Fibroblast of skin of right biceps (primary cell): ENCODE measurements at places on chromosomes 4 and X.
A peak's percentile ranks its signal among the peaks of the same experiment; 100 is the strongest.

DNA sequence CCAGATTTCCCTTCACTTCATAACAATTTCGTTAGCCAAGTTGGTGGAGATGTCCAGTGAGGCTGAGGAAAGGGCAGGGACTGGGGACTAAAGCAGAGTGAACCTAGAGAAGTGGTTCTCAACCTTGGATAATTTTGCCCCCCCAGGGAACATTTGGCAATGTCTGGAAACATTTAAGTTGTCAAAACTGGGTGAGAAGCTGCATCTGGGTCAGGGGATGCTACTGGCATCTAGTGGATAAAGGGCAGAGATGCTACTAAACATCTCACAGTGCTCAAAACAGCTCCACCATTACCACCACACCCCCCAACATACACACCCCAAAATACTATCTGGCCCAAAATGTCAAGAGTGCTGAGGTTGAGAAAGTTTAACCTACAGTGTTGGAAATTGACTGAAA lies 32.0 kb upstream of the FGF16 start:
- no peak for DNase-seq

DNA sequence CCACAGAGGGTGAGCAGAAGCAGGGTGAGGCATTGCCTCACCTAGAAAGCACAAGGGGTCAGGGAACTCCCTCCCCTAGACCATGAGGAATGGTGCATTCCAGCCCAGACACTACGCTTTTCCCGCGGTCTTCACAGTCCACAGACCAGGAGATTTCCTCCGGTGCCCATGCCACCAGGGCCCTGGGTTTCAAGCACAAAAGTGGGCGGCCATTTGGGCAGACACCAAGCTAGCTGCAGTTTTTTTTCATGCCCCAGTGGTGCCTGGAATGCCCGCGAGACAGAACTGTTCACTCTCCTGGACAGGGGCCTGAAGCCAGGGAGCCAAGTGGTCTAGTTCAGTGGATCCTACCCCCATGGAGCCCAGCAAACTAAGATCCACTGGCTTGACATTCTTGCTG lies 12.8 kb downstream of the NAP1L3 start:
- no peak for DNase-seq

DNA sequence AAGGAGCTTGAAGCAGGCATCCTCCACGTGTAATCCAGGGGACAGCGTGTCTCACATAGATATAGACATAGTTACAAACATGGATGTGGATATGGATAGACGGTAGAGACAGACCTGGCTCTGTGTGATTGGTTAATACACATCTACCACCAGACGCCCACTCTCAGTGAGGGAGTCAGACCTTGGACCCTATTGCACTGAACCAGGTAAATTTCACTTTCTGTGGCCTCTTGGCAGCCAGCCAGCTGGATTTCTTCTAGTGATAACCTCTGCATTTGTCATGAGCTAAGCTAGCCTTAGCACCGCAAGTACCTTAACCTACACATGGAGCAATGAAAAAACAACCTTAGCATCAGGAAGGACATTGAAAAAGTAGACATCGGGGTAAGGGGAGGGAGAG lies 79.2 kb upstream of the ACSL4 start:
- no peak for DNase-seq

DNA sequence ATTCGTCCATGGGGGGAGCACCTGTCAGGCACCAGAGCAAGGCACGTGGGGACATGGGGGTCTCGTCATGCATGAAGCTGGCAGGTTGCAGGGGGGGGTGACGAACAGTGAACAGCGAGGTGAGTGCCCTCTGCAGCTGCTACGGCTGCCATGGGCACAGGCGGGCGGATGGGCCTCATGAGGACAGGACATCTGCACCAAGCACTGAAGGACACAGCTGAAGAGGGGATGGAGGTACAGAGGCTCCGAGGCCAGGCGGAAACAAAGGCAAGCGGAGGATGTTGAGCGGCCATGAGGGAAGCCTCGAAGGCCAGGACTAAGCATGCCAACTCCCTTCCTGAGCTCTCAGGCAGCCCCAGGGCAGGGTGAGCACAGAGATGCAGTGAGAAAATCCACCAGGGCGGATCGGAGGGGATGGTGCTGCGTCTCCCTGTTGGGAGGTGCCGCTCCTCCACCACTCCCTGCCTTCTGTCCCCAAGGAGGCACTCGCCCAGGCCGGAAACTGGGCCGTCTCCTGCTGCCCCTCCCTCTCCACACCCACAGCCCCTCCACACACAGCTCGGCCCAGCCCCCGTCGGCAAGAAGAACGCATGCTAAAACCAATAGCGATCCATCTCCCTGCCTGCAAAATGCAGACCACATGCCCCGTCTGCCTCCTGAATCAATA lies 24.6 kb downstream of the ABLIM2 start:
- DNase-seq, result no peak

DNA sequence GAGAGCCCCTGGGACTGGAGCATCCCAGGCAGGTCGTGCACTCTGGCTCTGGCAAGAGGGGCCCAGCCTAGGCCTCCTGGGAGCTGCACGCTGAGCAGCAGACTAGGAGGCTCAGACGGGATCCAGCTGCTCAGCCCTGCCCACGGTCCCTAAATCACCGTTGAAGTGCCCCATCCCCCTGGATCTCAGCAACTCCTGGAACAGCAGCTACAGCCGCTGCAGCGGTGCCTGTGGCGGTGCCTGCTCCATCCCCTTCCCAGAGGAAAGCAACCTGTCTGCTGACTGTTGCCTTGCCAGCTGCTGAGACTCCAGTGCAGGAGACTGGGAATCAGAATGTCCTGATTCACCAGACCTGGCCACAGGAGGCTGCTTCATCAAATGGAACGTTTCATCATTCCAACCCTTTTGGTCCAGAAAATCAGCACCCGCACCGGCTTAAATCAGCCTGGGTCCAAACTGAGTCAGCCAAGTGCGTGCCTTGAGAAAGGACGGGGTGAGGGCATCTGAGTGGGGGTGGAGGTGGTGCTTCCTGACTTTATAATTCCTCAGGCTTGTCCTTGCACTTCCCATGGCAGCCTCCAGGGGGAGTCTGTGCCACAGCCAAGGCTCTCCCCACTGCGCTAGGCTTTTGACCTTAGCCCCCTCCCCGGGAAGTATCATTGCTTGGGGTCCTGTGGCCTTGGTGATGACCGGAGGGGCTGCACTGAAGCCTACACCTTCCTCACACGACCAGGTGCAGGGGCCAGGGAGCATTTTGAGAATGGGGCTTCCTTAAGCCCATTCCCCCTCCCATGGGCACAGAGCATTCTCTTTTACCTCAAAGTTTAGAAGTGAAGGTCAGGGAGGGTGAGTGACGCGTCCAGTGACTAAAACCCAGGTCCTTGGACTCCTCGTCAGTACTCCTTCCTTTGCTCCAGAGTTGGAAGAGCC lies 6.5 kb downstream of the ZNF185 start:
- DNase-seq, result peak; percentile 64

- DNase-seq, result no peak
Observed at GRCh38 chrX:154384284-154384892, 5.3 kb downstream of the EMD start.

GRCh38 chr4:183376381-183376780 lies 54.2 kb upstream of the CLDN24 start:
- DNase-seq, result no peak

DNA sequence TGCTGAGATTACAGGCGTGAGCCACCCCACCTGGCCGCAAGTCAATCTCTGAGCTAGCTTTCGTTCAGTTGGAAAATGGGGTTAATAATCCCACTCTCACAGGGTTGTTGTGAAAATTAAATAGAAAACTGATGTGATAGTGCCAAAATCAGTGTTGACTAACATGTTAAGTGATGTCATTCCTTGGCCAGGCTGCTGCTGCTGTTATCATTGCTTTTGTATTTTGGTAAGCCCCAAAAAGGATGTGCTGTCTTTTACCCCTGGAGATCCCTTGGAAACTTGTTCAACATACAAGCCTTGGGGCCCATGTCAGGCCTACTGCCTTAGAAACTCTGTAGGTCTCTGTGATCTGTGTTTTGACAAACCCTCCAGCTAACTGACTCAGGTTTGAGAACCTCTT lies 106.3 kb downstream of the AFF1 start:
- no peak for DNase-seq

DNA sequence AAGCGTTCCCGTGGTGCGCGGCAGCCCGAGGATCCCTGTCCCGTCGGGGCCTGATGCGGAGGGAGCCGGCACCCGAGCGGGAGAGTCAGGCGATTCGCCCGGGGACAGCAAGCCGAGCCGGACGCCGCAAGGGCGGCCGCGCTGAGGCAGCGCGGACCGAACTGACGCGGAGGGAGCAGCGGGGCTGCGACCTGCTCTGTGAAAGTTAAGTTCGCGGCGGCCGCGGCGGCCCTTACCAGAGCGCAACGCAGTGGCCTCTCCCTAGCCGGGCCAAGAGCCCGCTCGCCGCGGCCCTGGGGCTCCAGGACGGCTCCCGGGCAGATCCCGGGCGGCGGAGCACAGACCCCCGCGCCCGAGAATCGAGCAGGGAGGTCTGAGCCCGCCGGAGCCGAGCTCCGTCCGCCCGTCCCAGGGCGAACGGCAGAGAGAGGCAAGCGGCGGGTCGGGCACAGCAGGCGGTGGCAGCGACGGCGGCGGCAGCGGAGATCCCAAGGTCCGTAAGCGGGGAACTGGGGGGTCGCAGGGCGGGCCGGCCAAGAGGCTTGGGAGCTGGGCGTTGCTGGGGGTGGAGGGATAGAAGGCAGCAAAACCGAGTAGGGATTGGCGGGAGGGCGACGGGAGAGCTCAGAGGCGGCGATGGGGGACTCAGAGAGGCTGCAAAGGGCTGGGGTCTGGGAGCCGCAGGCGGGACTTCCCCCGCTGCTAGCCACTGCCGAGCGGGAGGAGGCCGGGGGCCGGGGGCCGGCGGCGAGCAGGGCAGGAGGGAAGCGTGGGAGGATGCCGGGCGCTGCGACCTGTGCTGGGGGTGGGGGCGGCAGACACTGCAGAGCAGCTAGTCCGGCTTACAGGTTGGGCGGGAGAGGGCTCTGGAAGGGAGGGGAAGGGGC lies 1.0 kb downstream of the GPR50 start:
- DNase-seq, result no peak

DNA sequence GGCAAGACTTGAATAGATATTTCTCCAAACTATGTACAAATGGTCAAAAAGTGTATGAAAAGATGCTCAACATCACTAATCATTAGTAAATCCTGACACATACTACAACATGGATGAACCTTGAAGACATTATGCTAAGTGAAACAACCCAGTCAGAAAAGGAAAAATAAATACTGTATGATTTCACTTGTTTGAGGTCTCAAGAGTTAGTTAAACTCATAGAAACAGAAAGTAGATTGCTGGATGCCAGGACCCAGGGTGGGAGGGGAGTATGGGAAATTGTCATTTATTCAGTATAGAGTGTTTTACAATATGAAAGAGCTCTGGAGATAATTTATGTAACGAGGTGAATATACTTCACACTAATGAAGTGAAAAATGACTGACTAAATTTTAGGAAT lies 32.4 kb downstream of the PRMT9 start:
- DNase-seq, result no peak

DNA sequence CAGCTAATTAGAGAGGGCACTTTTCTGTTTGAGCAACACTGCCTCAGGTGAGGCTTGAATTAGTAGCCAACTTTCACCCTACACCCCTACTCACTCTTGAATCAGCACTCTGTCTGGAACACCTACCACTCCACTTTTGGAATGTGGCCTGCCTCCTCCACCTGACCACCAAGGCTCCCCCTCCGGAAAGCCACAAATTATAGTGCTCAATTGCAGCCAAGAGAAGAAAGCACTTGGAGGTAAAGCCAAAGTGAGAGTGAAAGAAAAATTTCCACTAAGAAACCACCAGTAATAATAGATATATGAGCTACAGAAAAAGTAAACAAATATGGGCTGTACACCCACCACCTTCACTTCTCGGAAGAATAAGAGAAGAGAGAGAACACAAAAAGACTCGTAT lies 41.1 kb downstream of the PPP3CA start:
- DNase-seq, result no peak

DNA sequence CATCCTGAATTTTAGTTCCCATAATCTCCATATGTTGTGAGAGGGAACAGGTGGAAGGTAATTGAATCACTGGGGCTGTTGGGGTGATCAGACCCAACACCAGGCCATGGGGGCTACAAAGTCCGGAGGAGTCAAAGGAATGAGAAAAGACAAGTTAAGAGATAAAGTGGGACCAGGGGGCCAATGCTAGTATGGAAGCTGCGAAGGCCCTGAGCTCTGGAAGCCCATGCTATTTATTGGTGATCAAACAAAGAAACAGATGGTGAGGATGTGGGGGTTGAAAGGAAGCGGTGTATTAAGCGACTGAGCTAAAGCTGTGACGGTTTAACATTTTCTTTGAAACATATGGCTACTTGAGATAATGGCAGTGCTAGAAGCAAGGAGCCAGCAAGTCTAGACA lies 132.8 kb downstream of the PDGFC start:
- DNase-seq, result no peak

GRCh38 chr4:139749338-139749737 lies 83.7 kb downstream of the MGST2 start:
- DNase-seq, result peak; percentile 30

DNA sequence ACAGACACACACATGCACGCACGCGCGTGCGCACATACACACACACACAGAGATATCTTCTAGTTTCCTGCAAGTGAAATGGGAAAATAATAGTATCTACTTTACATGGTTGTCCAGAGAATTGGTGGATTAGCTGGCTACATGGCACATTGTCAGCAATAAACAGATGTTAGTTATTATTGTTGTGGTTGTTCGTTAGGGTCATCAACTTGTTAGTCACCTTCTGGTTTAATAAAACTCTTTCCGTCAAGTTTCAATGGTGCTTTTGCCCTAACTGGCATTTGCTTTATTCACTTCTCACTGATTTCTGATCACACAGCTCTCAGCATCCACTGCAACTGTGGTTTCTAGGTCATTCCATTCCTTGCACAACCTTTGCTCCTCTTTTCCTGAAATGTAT lies 25.4 kb upstream of the RASL11B start:
- DNase-seq, result peak; percentile 41

DNA sequence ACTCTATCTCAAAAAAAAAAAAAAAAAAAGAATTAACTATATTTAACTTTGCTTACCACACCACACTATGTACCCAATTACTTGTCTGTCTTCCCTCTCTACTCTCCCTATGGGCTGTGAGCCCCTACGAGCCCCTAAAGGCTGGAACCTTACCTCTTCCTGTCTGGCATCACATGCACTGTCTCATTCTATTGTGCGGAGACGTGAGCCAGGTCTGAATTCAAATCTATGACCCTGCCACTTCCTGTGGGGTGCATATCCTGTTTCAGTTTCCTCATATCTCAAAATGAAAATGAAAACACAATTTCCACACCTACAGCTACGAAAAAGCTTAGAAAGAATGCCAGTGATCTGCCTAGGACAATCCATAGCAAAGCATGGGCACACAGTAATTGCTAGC lies 42.9 kb upstream of the HS3ST1 start:
- DNase-seq, result no peak

- peak; percentile 11 for DNase-seq
Observed at GRCh38 chrX:18582910-18583493, 88.9 kb downstream of the RS1 start.

DNA sequence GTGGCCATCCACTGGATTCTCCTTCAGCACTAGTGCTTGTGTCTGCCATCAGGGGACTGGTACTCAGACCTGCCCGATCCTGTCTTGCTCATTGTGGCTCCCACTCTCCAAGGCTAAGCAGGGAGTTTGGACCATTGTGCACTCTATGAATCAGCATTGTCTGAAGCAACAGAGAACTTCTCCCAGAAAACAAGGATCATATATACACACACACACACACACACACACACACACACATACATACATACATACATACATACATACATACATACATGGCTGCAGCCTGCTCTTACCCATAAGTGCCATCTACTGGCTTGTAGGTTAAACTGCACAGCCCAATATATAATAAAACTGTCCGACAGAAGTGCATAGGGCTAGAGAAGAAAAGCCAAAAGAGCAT lies 345.3 kb upstream of the LCORL start:
- peak; percentile 1 for DNase-seq

- no peak for DNase-seq
Observed at GRCh38 chr4:113732967-113733527, 28.5 kb downstream of the CAMK2D start.
